ENCODE measurements at places on chromosomes 1 and 21. TPM values are rescaled to one million over a fixed set of nuclear protein-coding genes. Genes with fewer than 3 reads are reported as not detected.

GRCh38 chr21:37828556-37828955, 87.7 kb downstream of the KCNJ6 start:
- DNase-seq, result peak; percentile 18

DNA sequence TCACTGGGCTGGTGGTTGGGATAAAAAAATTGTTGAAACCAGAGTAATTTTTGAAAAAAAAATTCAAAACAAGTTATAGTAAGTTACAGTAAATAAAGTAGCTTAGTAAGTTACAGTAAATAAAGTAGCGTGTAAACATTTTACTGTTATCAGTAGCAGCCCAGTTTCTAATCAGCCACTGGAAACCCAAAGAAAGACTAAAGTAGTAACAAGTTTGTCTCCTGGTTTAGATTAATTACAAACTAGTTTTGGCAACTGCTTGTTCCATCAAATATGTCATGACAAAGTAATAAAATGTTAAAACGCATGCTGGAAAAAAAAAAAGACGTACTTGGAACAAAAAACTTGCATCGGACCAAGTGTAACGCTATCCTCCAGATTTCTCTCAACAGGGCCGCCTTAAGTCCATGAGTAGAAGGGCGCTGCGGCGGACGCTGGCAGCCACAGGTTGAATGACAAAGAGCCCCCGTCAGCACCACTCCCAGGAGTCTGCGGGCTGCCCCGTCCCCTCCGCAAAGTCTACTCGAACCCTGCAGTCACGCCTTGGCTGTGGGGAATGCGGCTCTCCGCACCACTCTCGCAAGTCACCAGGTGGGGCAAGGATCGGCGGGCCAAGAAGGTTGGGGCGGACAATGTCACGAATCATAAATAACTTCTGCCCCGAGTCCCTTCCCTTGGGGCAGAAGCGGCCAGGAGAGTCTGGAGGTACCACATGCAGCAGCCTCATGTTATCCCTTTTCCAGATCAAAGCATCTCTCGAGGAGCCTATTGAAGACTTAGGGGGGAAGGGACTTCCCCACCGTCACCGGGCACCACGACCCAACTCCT, 837 bp downstream of the SLC16A1 start:
- DNase-seq, result peak; percentile 79

DNA sequence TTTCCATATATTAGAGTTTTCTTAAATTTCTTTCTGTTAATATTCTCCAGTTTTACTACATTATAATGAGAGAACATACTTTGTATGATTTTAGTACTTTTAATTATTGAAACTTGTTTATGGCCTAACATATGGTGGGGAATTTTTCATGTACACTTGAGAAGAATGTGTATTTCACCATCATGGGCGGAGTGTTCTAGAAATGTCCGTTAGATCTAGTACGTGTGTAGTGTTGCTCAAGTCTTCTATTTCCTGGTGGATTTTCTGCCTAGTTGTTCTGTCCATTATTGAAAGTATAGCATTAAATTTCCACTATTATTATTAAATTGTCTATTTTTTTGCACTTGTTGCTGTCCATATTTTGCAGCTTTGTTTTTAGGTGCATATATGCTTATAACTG, 64.0 kb upstream of the RGS21 start:
- no peak for DNase-seq

LCE6A gene
- total RNA-seq, result not detected

DNA sequence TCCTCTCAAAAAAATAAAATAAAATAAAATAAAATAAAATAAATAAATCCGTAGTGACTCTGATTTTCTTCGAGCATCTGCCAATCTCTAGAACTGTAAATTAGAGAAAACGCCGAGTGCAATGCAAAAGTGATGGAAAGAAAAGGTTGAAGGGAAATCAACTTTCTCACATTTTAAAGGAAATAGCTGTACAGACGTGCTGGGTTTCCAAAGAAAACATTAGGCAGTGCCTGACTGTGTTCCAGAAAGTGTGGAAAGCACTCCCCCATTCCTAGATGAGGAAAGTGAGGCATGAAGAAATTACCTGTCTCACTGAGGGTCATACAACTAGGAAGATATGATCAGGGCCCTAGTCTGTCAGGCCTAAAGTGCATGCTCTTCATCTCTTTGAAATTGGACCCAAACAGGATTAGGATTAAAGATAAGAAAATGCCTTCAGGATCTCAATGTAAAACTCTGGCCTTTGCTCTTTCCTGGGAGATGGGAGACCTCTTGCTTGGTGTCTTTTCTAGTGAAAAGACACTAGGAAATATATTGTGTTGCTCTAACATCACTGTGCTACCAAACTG, 1.8 kb upstream of the PTPN14 start:
- DNase-seq, result no peak

- no peak for DNase-seq
Observed at GRCh38 chr1:194339471-194339870, 1153.1 kb upstream of the B3GALT2 start.

DNA sequence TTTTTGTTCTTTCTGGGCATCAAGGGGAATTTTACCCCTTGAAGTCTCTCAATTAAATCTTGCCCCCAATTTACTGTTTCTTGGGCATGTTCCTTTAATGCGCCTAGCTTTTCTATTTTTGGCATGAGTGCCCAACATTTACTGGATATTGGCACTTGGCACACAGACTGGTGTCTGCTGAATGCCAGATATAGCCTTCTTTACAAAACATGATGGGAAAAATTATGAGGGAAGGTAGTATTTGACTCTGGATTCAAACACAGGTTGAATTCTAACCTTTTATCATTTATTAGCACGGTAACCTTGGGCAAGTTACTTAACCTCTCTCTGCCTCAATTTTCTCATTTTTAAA, 88.3 kb upstream of the GPR52 start:
- no peak for DNase-seq

DNA sequence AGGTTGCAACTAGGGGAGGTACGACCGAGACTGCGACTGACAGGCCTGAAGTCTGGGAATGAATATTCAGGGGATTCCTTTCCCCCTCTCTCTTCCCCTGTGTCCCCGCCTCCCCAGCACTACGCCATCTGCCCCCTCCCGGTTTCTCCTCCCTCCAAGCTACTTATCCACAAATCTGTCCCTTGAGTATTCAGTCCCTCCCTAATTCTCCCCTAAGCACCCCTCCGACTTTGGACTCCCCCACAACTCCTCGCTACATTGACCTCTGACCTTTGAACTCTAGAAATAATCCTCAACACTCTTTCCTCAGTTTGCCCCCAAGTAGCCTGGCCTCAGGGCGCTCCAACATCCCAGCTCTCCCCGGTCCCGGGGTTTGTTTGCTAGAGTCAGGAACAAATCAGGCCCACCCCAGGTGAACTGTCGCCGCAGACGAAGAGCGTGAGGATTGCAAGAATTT, 393 bp downstream of the LYSMD1 start:
- DNase-seq, result peak; percentile 26

- DNase-seq, result no peak
Observed at GRCh38 chr1:7705908-7706216, 65.2 kb upstream of the VAMP3 start.

- DNase-seq, result no peak
Observed at GRCh38 chr1:63640633-63641567, 47.7 kb downstream of the PGM1 start.

DNA sequence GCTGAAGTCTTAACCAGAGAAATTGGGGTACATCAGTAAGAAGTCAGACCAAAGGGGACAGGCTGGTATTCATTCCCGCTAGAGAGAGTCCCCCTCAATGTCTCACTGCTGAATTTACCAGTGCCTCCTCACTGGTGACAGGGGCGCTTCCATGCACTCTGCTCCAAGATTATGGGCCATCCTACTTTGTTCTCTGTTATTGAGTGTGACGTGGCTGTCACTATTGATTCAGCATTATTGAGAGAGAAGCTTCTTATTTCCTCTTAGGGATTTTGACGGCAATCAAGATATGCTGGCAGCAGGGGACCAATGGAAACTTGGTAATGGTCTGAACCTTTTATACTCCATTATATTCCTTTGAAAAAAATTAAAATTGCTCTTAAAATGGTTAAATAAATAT, 118.6 kb downstream of the SYF2 start:
- no peak for DNase-seq

GRCh38 chr1:47635597-47635996, 197.8 kb downstream of the FOXD2 start:
- DNase-seq, result no peak

GRCh38 chr1:41851589-41851988, 67.1 kb downstream of the HIVEP3 start:
- DNase-seq, result peak; percentile 99

DNA sequence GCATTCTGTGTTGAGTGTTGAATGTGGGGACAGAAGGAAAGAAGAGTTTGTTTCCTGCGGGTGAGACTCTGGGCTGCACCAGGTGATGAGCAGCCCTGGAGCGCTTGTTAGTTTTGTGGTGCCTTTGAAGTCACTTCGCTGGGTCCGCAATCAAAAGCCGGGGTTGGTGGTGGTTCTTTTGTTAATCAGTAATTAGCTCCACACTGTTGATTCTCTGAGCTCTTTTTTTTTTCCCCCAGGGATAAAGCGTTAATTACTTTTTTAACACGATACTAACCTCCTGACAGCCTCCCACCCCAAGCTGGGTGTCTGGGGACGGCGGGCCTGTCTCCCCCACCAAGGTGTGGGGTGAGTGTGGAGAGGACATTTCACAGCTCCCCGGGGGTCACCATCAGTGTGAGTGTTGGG, 56.6 kb downstream of the AGPAT3 start:
- no peak for DNase-seq

MIXL1 gene
- total RNA-seq, result not detected

- DNase-seq, result peak; percentile 34
Observed at GRCh38 chr1:210707300-210708240, 378.9 kb downstream of the HHAT start.

PRDM15 gene
- total RNA-seq, result 4.8 TPM

GRCh38 chr1:248792342-248792741, 33.4 kb downstream of the SH3BP5L start:
- no peak for DNase-seq

ZNF593 gene
- 23.0 TPM for total RNA-seq

TMEM69 gene
- 37.6 TPM for total RNA-seq

DNA sequence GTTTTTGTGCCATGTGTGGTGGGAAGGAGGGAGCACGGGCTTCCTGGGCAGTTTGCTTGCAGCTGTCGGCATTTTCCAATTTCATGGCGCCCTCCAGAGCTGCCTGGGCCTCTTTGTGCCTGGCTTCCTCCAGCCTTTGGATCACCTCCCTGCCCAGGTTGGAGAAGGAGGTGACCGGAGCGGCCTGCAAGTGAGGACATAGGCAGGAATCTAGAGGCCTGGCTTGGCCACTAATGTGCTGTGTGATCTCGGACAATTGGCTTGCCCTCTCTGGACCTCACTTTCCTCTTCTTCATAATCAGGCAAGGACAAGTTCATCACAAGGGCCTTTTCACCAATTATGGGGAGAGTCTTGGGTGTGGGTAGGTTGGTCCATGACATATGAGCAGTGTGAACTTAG, 245.1 kb downstream of the MATN1 start:
- no peak for DNase-seq

DNA sequence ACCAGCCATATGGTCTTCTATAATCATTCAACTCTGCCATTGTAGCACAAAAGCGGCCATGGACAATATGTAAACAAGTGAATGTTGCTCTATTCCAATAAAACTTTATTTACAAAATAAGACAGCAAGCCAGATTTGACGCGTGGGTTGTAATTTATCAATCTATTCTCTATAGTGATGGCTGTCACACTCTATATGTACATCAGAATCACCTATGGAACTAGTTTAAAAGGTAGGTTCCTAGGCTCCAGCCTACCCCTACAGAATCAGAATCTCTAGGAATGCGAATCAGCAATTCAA, 7.7 kb downstream of the BCL2L15 start:
- DNase-seq, result no peak

LRRC71 gene
- not detected for total RNA-seq

DNA sequence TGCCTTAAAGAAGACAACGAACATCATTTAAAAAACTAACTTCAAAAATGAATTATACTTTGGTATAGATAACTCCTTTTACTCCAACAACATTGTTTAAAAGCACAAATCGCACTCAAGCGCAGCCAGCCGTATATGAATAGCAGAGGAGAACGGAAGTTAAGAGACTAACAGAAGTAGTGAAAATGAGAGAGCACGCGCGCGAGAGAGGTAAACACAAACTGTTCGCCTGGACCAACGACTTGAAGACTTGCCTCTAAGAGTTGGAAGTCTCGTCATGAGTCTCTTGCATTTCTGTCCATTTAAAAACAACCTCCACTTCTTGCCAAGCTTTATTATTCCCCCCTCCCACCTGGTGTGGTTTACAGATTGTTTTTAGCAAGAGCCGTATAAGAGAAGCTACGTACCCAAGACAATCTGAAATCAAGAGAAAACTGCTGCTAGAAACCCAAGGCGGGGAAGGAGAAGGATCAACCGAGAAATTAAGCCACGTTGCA, 479 bp downstream of the SELENOF start:
- peak; percentile 69 for DNase-seq

FCGR2B gene
- not detected for total RNA-seq

KRTAP12-2 gene
- not detected for total RNA-seq

GSTM1 gene
- not detected for total RNA-seq

DNA sequence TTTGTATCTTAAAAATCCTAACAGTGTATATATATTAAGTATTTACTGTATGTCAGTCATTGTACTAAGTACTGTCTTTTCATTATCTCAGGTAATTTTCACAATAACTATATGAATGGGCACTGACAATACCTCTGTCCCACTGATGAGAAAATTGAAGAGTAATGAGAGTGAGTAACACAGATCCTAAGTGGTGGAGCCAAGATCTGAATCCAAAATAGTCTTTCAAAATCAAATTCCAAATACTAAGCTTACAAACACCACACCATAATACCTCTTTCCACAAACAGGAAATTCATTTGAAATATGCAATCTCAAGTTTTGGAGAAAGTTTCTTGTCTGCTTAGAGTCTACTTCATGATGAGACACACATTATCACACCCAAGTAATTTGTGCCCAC, 105.9 kb upstream of the EDEM3 start:
- no peak for DNase-seq

TMEM240 gene
- total RNA-seq, result not detected

DNA sequence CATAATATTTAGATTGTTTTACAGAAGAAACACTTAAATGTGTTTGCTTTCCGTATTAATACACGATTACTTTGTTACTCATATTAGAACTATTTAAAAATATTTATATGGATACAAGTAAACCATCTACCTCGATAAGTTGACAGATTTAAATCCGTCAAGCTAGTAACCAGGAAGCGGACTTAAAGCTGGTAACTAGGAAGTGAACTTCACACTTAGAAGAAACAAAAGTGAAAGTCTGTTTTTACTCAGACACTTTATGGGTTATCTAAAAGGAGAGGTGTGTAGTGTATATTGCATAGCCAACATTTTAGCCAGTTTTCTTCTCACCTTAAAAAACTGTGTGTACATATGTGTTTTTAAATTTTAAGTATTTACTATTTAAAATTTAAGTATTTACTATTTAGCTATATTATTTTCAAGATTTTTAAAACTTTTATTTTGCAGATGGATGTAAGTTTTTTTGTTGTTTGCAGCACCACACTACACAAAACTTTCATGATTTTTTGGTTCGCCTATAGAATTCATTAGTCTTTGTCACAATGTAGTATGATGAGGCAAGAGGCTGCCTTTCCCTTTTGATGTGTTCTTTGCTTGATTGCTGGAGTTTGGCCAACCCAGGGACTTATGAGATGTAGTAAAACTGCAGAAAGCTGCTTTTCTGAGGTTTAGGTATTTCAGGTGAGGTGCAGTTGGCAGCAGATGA, 2.7 kb downstream of the USP25 start:
- DNase-seq, result peak; percentile 45

GUCA2B gene
- total RNA-seq, result not detected

HSD11B1 gene
- 4.3 TPM for total RNA-seq

PPFIA4 gene
- total RNA-seq, result 2.5 TPM

KRTAP20-4 gene
- total RNA-seq, result not detected

- DNase-seq, result no peak
Observed at GRCh38 chr1:24961961-24962861, 32.1 kb upstream of the RUNX3 start.

All from M059J (cell line).